Testis (tissue), 5 donors: ENCODE measurements at places on chromosomes 7 and 10. TPM values are rescaled to one million over a fixed set of nuclear protein-coding genes. Genes with fewer than 3 reads are reported as not detected.

The TFR2 gene
- 1.5 TPM for total RNA-seq

The MNX1 gene
- 3.0 TPM for total RNA-seq

The EXOC6 gene
- 38.5 TPM for total RNA-seq

The TMEM139 gene
- total RNA-seq = 1.1 TPM

The UPK3B gene
- 27.1 TPM for total RNA-seq

GRCh38 chr10:50576245-50576815 lies 47.4 kb downstream of the SGMS1 start:
- DNase-seq = peak; percentile 55
- H3K36me3 ChIP-seq = no peaks in the 10 kb centered on the region
- no peak overlapping the region for H3K4me3 ChIP-seq

DNA sequence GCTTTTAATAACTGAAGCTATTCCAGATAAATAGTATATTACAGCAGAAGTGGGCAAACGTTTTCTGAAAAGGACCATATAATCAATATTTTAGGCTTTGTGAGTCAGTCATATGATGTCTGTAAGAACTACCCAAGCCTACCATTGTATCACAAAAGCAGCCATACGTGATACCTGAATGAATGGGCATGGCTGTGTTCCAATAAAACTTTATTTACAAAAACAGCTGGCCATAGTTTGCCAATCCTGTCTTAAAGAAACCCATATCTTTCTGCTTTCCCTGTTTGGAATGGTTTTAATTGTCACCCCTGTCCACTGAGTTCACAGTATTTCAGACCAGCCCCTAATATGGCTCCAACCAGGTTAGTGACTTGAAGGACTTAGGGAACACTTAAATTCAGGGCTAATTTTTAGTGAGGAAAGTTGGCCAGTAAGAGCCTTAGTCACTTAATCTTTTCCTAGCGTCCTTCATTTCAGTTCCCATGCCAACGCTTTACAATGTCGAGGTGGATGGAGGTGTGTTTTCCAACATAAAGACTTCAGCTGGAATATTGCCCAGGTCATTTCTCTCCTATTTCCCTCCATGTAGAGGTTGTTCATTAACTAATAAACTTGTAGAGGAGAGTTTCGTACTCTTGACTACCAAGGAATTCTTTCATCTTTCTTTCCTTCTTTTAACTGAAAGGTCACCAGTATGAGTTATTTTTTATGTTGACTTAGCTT lies 184.5 kb downstream of the TRIL start:
- H3K4me3 ChIP-seq = no peak overlapping the region
- no peaks in the 10 kb centered on the region for H3K4me1 ChIP-seq
- H3K36me3 ChIP-seq = no peaks in the 10 kb centered on the region
- DNase-seq = no peak
- H3K27me3 ChIP-seq = no peaks in the 10 kb centered on the region

DNA sequence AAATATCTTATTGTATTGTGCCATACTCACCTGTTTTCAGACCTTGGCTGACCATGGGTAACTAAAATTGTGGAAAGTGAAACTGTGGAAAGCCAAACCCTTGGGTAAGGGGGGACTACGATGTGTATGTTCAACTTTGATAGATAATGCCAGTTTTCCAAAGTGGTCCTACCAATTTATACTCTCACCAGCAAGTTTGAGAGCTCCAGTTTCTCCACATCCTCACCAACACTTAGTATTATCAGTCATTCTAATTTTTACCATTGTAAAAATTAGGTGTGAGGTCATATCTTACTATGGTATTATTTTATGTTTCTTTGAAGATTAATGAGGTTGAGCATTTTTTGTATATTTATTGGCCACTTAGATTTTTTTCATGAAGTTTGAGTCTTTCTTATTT lies 346.9 kb upstream of the PODXL start:
- no peak overlapping the region for H3K27ac ChIP-seq
- H3K4me3 ChIP-seq = no peak overlapping the region
- H3K4me1 ChIP-seq = no peaks in the 10 kb centered on the region

DNA sequence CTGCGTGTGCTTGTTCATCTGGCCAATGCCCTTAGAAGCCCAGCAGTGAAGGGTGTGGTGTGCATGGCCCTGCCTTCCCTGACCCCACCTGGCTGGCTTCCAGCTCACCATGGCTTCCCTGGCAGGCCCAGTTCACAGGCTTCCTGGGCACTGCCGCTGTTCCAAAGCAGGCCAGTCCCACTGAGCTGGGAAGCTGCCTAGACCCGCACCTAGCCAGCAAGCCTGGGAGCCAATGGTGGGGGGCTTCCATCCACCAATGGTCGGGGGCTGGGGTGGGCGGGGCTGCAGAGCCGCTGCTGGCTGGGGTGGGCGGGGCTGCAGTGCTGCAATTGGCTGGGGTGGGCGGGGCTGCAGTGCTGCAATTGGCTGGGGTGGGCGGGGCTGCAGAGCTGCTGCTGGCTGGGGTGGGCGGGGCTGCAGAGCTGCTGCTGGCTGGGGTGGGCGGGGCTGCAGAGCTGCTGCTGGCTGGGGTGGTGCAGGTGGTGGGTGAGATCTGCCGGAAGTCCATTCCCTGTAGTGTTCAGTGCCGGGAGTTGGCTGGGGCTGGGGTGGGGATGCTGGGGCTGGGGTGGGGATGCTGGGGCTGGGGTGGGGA lies 12.4 kb downstream of the CALY start:
- H3K4me1 ChIP-seq = peaks cover 4% of the 10 kb centered on the region
- peak; percentile 87 for DNase-seq

GRCh38 chr7:145471883-145472282 lies 636.0 kb upstream of the TPK1 start:
- no peaks in the 10 kb centered on the region for H3K36me3 ChIP-seq
- no peak overlapping the region for H3K4me3 ChIP-seq
- no peaks in the 10 kb centered on the region for H3K4me1 ChIP-seq

GRCh38 chr7:155375337-155376277 lies 77.9 kb downstream of the INSIG1 start:
- no peak for DNase-seq
- H3K27ac ChIP-seq = no peak overlapping the region

DNA sequence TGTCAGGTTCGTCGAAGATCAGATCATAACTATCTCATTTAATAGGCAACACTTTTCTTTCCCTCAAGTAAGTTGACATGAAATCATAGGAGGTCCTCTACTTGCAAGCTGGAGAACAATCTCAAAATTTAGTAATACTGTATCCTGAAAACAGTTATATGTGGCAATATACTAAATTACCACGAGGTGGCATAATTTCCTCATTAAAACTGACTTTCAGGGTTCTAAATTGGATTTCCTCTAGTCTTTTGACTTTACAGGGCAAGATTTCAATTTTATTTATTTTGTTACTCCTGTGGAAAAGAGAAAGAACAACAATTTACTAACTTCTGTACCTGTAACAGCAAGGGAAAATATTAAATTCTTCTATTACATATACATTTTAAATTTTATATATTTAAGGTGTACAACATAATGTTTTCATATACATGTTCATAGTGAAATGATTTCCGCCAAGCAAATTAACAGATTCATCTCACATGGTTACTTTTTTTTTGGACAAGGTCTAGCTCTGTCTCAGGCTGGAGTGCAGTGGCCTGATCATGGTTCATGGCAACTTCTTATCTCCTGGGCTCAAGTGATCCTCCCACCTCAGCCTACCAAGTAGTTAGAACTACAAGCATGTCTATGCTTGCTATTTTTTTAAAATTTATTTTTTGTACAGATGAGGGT lies 53.4 kb upstream of the CYP2C18 start:
- DNase-seq = no peak
- H3K27me3 ChIP-seq = no peaks in the 10 kb centered on the region
- H3K4me3 ChIP-seq = no peak overlapping the region

GRCh38 chr10:29174389-29174788 lies 114.5 kb upstream of the LYZL1 start:
- H3K27me3 ChIP-seq = no peaks in the 10 kb centered on the region
- H3K27ac ChIP-seq = no peak overlapping the region
- no peaks in the 10 kb centered on the region for H3K36me3 ChIP-seq
- no peaks in the 10 kb centered on the region for H3K4me1 ChIP-seq
- DNase-seq = peak; percentile 33

GRCh38 chr10:132443605-132443982 lies 46.6 kb downstream of the PWWP2B start:
- DNase-seq = no peak
- H3K4me3 ChIP-seq = no peak overlapping the region
- H3K4me1 ChIP-seq = peaks cover 17% of the 10 kb centered on the region

- no peaks in the 10 kb centered on the region for H3K36me3 ChIP-seq
- H3K27me3 ChIP-seq = no peaks in the 10 kb centered on the region
- DNase-seq = no peak
These were observed 110.6 kb downstream of the CLEC2L start for GRCh38 chr7:139634087-139634486.

DNA sequence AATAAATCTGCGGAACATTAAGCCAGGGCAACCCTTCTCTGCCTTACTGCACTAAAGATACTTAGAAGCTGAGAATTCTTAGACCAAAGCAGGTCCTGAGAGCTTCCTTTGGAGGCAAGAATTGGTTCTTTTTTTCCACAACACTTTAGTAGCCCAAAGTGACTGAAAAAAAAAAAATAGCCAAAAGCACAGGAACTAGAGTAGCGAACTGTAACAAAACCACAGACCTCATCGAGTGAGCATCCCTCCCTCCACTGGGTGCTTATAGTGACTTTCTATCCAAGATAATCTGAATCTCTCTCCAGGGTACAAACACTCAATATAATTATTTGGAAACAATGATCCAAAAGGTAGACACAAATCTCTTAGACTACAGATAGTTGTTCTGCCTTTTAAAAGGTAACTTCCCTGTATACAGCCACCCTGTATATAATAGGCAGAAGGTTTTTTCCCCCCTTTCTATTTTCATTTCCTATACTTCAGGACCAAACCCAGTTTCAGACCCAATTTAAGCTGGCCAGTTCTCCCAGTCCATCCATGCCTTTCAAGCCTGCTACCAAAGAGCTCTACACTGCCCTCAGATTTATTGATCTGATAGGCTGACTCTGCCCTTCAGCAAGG lies 31.6 kb upstream of the KCNIP2 start:
- H3K27me3 ChIP-seq = no peaks in the 10 kb centered on the region
- H3K4me3 ChIP-seq = no peak overlapping the region
- no peaks in the 10 kb centered on the region for H3K4me1 ChIP-seq
- H3K27ac ChIP-seq = no peak overlapping the region
- no peak for DNase-seq

DNA sequence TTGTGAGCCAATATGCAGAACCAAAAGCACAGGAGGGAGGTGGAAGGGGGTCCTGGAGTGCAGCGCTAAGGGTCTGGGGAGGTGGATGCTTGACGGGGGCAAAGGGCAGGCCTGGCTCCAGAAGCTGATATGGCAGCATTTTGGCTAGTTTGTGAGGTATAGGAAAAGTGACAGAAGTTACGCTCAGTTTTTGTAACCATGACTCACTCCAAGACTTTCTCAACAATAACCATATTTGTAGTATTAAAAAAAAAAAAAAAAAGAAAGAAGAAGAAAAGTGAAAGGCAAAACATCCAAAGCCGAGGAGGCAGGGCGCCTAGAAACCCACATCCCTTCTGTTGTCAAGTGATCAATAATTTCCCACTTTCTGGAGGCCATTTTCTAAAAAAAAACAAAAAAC lies 92.3 kb downstream of the RNF216 start:
- H3K27ac ChIP-seq = no peak overlapping the region
- H3K4me1 ChIP-seq = peaks cover 49% of the 10 kb centered on the region
- no peaks in the 10 kb centered on the region for H3K27me3 ChIP-seq
- no peak overlapping the region for H3K4me3 ChIP-seq

GRCh38 chr7:32036557-32036956 lies 33.6 kb downstream of the PDE1C start:
- no peak for DNase-seq
- H3K4me3 ChIP-seq = no peak overlapping the region
- no peaks in the 10 kb centered on the region for H3K4me1 ChIP-seq
- no peak overlapping the region for H3K27ac ChIP-seq
- no peaks in the 10 kb centered on the region for H3K27me3 ChIP-seq

DNA sequence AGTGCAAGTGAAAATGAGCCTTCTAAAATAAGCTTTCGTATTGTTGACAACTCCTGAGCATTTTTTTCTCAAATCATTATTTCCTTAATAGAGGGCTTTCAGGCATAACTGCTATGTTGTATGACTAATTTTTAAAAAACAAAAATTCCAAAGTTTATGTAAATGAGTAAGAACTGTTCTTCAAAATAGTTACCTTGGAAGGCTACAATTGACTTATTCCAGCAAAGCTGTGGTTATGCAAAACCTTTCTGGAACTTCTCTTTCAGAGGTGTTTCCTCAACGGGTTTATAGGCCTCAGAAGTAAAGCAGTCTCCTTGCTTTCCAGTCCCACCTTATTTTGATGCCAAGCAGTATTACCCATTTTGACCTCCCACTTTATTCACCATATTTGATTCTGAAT lies 2.5 kb downstream of the SLC25A28 start:
- peaks cover 23% of the 10 kb centered on the region for H3K4me1 ChIP-seq
- H3K27me3 ChIP-seq = no peaks in the 10 kb centered on the region
- no peak overlapping the region for H3K27ac ChIP-seq
- H3K36me3 ChIP-seq = no peaks in the 10 kb centered on the region
- H3K4me3 ChIP-seq = no peak overlapping the region

GRCh38 chr10:114380797-114381196 lies 23.5 kb downstream of the AFAP1L2 start:
- H3K36me3 ChIP-seq = no peaks in the 10 kb centered on the region
- H3K27ac ChIP-seq = no peak overlapping the region
- H3K4me3 ChIP-seq = no peak overlapping the region
- DNase-seq = no peak
- H3K27me3 ChIP-seq = no peaks in the 10 kb centered on the region
- H3K4me1 ChIP-seq = no peaks in the 10 kb centered on the region

GRCh38 chr7:66696774-66697191 lies 43.8 kb upstream of the RABGEF1 start:
- H3K27me3 ChIP-seq = no peaks in the 10 kb centered on the region
- H3K4me3 ChIP-seq = no peak overlapping the region
- H3K27ac ChIP-seq = no peak overlapping the region
- DNase-seq = no peak

DNA sequence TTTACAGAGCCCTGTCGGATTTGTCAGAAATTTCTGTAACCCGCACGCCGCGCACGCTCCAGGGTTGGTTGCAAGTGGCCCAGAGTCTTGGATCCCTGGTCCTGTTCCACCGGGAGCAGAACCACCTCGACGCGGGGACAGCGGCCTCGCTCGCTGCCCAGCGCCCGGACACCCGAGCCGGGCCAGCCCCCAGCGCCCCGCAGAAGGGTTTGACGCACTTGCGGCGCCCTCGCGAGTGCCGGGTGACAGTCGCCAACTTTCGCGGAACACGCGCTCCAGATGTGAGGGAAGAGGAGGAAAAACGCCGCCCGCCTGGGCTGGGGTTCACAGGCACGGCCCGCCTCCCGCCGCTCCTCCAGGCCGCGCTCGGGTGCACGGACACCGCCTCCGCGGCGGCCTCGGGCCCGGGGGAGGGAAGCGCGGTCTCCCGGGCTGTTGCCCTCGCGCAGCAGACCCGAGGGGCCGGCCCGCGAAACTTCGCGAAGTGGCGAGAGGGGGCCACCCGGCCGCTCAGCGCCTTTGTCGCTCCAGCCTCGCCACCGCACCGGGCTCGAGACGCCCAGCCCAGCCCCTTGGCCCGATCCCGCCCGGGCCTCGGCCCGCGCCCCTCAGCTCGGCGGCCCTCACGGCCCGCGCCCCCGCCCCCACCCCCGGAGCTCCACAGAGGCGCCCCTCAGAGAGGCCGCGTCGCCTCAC lies 514 bp downstream of the RNF216 start:
- H3K4me1 ChIP-seq = peaks cover 3% of the 10 kb centered on the region
- H3K36me3 ChIP-seq = no peaks in the 10 kb centered on the region
- H3K27ac ChIP-seq = peak overlapping the region; percentile 97
- peak overlapping the region; percentile 90 for H3K4me3 ChIP-seq
- DNase-seq = peak; percentile 43

GRCh38 chr10:56085406-56086122 lies 275.5 kb downstream of the ZWINT start:
- H3K4me3 ChIP-seq = no peak overlapping the region
- H3K4me1 ChIP-seq = no peaks in the 10 kb centered on the region
- no peaks in the 10 kb centered on the region for H3K36me3 ChIP-seq
- no peak overlapping the region for H3K27ac ChIP-seq
